ENCODE measurements at places on chromosomes 1 and 21.

DNA sequence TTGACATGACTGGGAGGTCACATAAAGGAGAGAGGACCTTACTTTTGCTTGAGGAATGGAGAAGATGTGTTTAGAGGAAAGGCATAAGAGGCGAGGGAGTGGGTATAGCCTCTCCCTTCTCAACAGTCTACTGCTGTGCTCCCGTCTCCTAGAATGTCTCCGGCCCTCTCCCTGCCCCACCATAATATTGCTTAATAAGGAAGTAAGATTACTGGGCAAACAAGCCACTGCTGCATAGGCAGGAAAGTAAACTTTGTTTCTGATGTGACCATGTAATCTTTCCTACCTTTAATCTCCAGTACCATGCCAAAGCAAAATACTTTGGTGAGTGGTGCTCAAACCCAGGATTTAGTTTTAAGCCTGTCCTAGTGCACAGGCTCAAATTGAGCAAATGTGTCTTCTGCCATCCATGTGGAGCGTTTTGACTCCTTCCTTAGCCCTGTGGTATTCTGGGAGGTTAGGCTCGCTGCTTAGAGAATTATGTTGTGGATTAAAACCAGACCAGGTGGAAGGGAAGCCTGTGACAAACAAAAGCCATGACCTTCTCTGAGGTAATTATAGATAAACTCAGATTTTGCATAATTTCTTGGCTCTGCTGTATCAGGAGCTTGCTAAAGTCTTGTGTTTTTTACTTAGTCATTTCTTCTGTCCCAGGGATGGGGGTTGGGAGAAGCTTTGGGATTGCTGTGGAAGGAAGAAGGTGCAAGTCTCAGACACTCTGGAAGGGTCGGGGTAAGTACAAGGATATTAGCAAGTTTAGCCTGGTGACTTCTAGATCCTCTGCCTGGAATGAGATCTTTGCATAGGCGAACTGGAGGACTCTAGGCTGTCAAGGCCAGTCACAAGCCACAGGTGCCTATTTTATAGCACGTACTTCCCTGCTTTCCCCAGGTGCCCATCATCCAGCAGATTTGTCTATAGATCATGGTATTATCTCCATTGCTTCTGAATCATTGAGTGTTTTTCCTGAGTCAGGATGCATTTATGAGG lies 34.5 kb upstream of the DIPK1A start:
- no peak for DNase-seq

DNA sequence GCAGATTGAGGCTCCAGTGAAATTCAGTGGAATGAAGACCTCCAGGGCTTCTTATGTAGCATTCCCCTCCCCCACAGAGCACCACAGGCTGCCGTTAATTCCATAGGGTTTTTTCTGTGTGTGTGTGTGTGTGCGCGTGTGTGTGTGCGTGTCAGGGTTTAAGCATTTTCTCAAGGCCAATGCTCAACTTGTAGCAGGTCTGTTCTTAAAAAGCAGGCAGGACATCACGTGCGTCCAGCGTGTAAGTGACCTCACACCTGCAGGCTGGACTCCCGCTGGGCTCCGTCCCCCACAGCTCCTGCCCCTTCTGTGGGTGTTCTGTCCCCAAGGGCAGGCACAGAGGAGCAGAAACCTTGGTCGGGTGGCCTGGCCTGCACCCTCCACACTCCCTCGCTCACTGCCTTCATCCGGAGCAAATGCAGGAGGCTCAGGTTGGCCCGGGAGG lies 5.3 kb downstream of the PRDM16 start:
- DNase-seq: no peak

DNA sequence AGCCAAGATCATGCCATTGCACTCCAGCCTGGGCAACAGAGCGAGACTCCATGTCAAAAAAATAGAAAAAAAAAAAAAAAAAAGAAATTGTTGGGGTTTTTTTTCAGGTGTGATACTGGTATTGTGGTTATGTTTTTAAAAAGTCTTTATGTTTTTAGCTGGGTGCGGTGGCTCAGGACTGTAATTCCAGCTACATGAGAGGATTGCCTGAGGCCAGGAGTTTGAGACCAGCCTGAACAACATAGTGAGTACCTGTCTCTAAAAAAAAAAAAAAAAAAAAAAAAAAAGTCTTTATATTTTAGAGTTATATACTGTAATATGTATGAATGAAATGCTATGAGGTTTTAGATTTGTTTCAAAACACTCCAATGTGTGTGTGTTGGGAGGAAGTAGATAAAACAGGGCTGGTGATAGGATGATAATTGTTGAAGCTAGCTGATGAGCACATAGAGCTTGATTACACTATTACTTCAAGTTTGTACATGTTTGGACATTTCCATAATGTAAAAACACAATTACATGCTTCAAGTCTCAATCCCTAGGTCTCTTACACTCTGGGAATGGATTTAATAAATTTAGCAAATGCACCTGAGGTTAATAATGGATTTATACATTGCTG lies 30.2 kb upstream of the ATP5PO start:
- peak; percentile 89 for DNase-seq

DNA sequence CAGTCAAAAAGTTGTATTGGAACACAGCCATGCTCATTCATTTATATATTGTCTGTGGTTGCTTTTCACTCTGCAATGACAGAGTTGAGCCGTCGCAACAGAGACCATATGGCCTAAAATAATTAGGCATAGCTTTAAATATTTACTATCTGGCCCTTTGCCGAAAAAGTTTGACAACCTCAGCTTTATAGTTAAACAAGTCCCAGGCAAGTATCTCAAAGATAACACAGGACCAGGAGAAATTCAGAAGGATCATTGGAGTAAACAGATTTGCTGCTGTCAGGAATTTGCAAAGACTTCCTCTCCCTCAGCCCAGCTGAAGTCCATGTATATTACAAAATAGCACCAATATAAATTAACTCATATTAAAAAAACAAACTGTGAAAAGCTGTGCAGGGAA lies 34.4 kb downstream of the NID1 start:
- DNase-seq: no peak

DNA sequence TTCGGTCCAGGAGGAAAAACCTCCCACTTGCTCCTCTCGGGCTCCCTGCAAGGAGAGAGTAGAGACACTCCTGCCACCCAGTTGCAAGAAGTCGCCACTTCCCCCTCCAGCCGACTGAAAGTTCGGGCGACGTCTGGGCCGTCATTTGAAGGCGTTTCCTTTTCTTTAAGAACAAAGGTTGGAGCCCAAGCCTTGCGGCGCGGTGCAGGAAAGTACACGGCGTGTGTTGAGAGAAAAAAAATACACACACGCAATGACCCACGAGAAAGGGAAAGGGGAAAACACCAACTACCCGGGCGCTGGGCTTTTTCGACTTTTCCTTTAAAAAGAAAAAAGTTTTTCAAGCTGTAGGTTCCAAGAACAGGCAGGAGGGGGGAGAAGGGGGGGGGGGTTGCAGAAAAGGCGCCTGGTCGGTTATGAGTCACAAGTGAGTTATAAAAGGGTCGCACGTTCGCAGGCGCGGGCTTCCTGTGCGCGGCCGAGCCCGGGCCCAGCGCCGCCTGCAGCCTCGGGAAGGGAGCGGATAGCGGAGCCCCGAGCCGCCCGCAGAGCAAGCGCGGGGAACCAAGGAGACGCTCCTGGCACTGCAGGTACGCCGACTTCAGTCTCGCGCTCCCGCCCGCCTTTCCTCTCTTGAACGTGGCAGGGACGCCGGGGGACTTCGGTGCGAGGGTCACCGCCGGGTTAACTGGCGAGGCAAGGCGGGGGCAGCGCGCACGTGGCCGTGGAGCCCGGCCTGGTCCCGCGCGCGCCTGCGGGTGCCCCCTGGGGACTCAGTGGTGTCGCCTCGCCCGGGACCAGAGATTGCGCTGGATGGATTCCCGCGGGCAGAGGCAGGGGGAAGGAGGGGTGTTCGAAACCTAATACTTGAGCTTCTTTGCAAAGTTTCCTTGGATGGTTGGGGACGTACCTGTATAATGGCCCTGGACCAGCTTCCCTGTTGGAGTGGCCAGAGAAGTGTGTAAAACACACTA lies 45.3 kb downstream of the MRPL39 start:
- no peak for DNase-seq

DNA sequence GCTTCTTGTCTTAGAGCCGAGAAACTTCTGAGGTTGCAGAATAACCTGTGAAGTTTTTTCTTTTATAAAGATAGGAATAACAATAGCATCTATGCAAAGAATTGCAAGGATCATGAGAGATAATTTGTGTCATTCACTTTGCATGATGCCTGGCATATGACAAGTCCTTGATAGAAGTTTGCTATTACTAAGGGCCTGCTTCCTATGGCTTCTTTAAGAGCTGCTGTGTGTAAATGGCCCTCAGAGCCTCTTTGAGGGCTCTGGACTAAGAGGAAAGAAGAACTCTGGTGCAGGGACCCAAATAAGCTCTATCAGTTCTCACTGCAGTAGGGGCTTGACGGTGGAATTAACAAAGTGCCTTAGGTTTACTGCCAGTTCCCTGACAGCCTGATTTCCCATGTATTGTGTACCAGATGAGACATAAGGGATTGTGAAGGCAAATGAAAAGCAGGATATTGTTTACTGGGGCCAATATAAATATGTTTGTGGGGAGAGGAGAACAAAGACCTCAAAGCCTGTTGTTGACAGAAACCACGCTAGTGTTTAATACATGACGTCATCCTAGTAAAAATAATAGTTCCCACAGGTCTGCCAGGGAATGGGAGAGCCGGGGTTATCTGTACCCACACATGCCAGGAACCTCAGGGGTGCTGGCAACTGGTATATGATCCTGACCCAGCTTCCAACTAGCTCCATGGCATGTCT lies 131.2 kb upstream of the UBE2U start:
- DNase-seq: no peak

DNA sequence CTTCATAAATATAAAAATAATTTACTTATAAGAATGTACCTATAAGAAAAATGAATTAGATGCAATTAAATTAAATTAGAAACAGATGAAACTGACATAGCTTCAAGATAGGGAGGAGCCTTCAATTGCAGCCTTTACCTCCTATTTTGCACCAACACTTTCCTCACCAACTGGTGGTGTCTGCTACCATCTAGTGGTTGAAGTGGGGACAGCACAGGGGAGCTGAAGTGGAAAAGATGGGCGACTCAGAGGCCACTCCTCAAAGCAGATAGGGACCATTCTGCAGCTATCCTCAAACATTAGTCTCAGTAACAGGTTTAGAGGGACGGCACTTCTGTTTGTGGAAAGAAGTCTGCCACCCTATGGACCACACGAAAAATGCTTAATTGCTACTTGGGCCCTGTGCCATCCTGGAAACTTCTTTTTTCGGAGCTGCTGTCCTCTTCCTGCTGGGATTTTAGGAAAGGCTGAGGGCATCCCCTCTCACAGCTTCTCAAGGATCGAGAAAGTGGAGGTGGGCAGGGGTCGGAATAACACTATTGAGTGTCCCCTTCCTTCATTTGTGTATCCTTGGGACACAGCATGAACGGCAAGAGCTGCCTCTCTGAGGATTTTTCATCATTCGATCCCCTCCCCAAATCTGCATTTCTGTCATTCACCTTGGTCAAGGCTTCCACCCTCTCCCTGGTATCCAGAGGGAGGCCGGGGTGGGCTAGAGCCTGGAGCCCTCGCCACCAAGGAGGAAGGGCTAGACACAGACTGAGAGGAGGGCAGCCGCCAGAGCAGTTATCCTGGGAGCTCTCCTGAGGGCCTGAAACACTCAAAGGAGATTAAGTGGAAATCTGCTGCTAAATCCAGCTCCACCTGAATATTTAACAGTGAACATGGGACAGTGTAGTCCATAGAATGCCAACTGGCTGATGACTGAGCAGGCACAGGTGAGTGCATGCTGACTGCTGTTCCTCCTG lies 9.6 kb downstream of the PROK1 start:
- peak; percentile 79 for DNase-seq

DNA sequence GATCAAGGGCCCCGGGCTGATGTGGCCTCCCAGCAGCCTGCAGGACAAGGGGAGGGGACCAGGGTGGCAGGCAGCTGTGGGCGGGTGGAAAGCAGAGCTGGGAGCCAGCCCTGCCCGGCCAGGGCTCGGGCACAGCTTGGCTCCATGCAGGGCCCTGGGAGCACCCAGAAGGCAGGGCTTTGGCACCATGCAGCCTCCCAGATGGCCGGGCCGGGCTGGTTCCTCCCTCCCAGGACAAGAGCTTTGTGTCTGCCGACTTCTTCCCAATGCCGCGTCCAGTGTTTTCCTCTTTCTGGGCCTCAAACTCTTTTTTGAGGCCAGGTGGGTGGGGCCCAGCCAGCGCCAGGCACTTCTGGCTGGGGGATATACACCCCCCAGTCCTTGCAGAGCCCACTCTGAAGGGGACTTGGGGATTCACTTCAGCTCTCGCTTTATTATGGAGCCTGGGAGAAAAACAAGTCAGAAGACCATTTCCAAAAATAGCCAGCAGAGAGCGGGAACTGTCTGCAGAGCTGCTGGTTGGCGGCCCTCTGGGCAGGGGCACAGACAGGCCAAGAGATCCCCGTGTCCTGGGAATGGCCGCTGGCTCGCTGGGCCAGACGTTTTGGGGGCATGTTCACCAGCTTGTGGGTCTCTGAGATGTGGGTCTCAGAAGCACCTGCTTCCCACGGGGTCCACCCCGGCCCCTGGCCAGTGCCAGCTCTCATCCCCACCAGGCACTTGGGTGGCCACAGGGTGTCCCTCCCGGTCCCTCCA lies 103.8 kb upstream of the ARHGEF16 start:
- no peak for DNase-seq

DNA sequence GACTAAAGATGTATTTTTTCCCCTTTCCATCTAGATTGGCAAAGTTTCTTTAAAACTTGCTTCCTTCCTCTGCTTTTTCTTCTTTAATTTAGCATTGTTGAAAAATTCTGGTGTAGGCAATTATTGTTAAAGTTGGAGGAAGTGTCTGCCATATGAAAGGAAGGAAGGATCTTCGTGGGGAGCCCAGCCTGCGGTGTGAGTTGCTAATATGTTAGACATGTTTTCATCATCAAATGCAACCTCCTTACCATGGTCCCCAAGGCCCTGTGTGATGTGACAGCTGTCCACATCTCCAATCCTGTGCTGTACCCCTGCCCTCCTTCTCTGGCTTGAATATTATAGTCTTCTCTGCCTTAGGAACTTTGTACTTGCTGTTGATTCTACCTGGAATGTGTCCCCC lies 81.0 kb upstream of the ZBTB18 start:
- DNase-seq: no peak

DNA sequence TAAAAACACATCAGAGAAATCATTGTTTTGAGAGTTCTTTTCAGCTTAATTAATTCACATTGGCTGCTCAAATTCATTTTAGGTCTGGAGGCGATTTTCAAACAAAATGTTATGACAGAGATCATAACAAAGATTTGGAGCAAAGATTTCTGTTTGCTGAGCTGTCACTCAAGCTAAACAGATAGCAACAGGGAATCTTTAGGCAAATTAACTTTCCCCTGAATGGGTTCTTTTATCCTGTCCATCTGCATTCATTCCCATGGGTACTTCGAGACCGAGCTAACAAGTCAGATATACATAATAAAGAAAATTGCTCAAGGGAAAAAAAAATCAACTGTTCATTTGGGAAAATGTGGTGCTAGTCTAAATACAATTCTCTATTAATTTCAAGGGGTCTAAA lies 30.2 kb upstream of the CA6 start:
- peak; percentile 75 for DNase-seq

DNA sequence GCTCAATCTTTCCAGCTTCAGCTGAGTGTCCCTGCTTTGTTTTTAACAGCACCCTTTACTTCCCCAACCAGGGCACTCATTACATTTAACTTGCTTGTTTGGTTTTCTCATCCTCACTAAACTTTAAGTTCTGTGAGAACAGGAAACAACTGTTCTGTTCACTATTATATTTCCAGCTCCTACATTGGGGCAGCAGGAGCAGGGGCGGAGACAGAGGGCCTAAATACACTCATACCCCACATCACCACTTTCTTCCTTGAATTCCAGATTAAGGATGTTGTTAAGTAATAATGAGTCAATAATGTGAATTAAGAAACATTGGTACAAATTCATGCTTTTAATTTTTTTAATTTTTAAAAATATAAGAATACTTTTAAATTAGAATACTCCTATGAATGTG lies 6.0 kb downstream of the DRAM2 start:
- DNase-seq: no peak
